ENCODE measurements at places on chromosomes 3 and 15.

DNA sequence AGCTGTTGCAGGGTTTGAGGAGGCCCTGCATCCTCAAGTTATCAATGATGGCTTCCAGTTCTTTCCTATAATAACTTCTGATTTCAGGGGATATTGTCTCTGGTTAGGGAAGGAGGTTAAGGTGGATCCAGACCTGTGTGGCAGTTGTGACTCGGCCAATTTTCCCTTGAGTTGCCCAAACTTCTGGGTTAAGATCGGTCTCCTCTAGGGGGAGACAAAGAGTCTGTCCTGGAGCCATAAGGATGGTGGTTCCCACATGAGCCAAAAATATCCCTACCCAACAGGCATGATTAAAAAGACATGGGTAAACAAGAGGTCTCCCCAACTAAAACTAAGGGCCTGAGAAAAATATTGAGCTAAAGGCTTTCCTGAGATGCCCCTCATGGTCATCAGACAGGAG lies 227.5 kb upstream of the MDFIC2 start:
- no peak for DNase-seq

DNA sequence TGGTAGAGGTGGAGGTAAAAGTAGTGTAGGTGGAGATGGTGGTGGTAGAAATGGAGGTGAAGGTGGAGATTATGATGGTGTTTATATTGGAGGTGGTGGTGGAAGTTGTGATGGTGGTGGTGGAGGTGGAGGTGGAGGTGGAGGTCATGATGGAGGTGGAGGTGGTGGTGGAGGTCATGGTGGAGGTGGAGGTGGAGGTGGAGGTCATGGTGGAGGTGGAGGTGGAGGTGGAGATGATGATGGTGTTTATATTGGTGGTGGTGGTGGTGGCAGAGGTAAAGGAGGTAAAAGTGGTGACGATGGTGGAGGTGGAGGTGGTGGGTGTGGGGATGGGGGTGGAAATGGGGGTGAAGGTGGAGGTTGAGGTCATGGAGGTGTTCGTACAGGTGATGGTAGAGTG lies 107.8 kb downstream of the ASB7 start:
- DNase-seq, result no peak

- peak; percentile 56 for DNase-seq
These were observed 48.6 kb downstream of the NR1D2 start for GRCh38 chr3:23993556-23994243.

GRCh38 chr3:139120086-139121056 lies 75.7 kb upstream of the PRR23C start:
- DNase-seq, result no peak

- no peak for DNase-seq
These were observed 75.9 kb upstream of the TMC3 start for GRCh38 chr15:81449836-81450474.

DNA sequence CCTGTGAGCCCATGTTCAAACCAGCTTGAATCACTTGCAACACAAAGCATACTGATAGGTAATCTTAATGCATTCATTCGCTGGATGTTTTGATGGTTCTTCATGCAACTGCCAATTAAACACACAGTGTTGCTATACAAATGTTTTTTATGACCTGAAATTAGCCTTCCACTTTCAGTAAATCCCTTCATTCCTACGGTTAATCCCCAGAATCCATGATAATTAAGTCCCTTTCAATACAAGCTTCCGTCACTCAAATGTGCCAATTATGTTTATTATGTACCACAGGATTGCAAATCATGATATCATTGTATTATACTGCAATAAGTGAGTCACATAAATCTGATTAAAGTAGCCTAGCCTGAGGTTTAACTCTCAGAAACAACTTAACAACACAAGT lies 14.5 kb upstream of the LYZL4 start:
- DNase-seq, result no peak

DNA sequence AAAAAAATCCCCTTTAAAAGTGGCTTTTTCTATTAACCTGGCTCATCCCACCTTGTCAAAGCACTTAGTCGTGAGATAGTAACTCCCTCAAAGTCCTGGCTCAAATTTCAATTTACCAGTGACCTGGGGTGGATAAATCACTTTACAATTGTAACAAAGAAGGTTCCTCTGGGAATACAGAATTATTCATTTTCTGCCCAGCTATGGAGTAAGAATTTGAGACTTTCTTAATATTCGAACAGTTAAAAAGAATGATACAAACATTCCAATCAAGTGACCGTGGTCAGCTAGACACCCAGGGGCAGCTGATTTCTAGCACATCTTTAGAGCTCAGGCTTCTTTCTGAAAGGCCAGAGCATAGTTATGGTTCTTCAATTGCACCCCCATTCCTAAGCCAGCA lies 291.0 kb upstream of the TGFBR2 start:
- no peak for DNase-seq

GRCh38 chr3:180909369-180910127 lies 2.9 kb upstream of the FXR1 start:
- no peak for DNase-seq

DNA sequence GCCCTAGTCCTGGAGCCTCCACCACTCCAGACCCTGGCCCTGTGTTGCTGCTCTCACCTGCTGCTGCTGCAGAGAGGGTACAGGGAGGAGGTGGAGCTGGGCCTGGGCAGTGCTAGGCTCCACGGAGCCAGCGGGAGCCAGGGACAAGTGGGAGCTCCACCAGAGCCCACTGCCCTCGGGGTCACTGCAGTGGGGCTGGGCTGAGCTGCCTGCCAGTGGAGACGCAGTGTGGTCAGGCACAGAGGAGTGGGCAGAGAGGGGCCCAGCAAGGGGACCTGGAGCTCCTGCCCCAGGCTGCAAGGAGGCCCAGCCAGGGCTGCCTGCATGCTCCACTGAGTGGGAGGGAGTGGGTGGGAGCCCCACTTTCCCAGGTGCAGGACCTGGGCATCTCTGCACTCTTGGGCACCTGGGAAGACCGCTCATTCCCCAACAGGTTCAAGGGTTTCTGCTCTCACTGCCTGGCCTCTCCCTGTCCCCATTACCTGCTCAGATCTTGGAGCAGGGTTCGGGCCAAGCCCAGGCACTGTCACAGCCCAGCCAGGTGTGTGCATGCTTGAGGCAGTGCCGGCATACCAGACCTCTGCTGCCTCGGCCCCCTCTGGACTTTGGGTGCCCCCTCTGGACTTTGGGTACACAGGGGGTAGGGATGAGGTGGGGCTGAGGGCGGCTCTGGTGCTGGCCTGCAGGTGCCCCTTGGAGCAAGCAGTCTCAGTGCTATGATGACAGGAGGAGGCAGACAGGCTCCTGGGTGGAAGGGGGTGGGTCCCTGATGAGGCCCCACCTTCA lies 308.0 kb downstream of the DOCK3 start:
- DNase-seq, result no peak

DNA sequence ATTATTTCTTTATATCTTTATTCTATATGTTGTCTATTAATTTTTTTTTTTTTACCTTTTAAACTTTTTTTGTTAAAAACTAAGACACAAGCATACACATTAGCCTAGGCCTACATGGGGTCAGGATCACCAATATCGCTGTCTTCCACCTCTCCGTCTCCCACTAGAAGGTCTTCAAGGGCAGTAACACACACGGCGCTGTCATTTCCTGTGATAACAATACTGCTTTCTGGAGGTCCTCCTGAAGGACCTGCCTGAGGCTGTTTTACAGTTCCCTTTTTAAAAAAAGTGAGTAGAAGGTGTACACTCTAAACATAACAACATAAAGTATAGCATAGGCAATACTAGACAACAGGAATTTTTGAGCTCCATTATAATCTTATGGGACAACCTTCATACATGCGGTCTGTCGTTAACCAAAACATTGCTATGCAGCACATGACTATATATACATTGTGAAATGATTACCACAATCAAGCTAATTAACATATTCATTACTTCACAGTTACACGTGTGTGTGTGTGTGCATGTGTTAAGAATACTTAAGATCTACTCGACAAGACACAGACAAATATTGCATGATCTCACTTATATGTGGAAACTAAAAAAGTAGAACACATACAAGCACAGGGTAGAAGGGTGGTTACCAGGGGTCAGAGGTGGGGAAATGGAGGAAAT lies 20.8 kb downstream of the RAB6B start:
- DNase-seq, result no peak

- DNase-seq, result no peak
These were observed 4.6 kb downstream of the SPCS1 start for GRCh38 chr3:52710512-52710911.

GRCh38 chr3:79555655-79556054 lies 212.1 kb downstream of the ROBO1 start:
- no peak for DNase-seq

DNA sequence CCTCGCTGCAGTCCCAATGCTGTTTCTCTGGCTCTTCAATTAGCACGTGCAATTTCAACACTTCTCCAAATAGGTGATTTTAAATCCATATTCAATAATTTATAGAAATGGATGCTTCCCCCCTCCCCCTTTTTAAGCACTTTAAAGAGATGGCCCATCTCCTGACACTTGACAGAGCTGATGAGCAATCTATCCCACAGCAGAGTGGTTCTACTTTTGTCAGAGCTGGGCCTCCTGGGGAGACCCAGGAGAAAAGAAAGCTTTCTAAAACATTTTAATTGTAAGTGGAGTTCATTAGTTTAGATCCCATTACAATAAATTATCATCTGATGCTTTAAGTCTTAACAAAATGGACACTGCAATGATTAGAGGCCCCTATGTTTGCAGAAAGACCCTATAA lies 127.7 kb downstream of the SHQ1 start:
- DNase-seq, result no peak

DNA sequence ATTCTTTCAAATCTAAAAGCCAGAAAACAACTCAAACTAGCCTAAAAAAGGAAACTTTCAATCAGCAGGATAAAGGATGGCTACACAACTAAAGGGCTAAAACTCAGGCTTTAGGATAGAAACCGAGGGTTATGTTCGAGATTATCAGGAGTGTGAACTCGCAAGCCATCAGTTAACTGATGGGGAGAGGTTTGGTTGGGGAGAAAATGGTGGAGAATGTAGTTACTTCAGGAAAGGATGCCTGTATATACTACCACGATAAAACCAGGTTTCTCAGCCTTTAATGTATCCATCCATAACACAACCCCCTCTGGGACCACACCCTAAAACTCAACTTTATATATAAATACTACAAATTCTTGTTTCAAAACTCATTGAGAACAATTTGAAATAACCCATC lies 22.2 kb downstream of the TRA2B start:
- DNase-seq, result no peak

DNA sequence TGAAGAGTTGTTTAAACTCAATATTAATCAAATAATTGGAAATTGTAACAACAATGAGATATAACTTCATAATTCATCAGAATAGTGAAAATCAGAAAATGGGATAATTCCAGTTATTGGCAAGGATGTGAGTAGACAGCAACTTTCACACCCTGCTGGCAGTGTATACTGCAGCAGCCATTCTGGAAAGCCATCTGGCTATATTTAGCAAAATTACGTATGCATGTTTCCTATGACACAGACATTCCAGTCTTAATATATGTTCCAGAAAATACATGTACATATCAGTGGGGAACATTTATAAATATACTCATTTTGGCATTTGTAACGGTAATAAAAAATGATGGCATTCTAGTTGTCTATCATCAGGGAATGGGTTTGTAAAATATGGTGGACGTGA lies 564.1 kb downstream of the GBE1 start:
- no peak for DNase-seq

DNA sequence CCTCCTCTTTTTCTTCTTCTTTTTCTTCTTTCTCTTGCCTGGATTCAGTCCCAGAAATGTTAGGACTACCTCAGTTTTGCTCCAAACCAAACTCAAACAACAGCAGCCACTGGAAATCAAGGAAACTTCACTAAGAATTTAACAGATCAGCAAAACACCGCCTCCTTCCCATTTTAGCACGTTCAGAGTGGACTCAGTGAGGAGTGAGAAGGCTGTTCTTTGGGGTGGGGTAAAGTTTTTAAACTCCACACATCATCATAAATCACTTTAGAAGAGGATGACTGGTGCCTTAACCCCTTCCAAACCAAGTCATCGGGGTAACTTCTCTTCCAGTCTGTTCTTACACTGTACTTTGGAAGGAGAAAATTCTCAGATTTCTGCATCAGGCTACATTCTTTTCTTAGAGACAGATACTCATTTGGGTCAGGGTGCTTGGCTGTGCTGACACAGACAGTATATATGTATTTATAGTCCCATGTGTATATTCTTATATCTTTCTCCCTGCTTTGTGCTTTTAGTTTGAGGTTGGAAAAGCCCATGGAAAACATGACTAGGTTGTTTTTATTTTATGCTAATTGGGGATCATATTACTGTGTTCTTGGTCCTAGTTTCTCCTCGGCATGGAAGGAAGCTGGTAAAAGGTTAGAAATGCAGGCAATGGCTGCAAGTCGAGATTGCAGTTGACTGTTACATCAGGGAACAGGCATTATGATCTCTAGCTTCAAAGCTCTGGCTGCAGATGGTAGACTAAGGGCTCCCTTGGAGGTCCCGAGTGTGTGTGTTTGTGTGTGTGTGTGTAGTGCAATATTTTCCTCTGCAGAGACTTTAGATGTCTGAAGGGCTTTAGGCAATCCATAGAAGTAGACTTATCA lies at the start of gene CCDC80:
Gene CCDC80 (minus strand): TSS at position 214 of the 872 bp plus-strand sequence. CDS start 1,238 bp downstream, outside the sequence.
- no peak for DNase-seq

DNA sequence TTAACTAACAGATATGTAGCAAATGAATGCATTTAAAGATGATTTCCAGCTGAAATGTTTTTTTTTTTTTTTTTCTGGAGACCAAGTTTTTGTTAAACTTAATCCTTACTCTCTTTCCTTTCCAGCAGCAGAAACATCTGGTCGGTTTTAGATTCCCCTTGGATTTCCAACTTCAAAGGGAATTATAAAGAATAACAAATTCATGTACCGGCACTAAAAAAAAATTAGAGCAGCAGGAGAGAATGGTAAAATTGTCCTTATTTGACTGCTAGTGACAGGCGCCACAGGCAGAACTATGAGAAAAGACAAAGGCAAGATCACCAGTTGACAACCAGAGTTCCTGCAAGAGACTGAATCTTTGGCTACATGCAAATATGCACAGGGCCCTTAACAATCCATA lies 393.3 kb downstream of the TIGIT start:
- DNase-seq, result no peak

- no peak for DNase-seq
These were observed 23.7 kb downstream of the PHLDB2 start for GRCh38 chr3:111882799-111883198.

DNA sequence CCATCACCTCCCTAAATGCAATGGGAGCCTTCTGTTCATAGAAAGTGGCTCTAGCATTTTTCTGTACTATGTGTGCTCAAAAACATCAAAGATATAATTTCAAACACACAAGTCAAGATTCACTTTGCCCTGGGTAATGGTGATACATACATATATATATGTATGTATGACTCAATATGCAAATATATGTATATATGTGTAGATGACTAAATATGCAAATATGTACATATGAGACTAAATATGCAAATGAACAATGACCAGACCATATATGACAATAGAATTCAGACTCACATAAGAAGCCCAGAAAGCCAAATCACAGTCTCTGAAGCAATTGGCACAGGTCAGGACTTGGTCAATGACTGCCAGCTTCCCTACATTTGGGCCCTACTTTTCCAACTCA lies 36.9 kb upstream of the SNRK start:
- DNase-seq, result no peak

GRCh38 chr3:157127831-157128767 lies 31.8 kb downstream of the CCNL1 start:
- DNase-seq, result peak; percentile 22

GRCh38 chr3:107013641-107014040 lies 363.6 kb upstream of the CCDC54 start:
- DNase-seq, result no peak

Data from pons (tissue), 1 donor.